ENCODE measurements at places on chromosomes 2 and 18.
A peak's percentile ranks its signal among the peaks of the same experiment; 100 is the strongest.

GRCh38 chr2:2466534-2466933, 135.5 kb upstream of the MYT1L start:
- DNase-seq = no peak

GRCh38 chr18:63098018-63098981, 221.3 kb downstream of the BCL2 start:
- peak; percentile 55 for DNase-seq

DNA sequence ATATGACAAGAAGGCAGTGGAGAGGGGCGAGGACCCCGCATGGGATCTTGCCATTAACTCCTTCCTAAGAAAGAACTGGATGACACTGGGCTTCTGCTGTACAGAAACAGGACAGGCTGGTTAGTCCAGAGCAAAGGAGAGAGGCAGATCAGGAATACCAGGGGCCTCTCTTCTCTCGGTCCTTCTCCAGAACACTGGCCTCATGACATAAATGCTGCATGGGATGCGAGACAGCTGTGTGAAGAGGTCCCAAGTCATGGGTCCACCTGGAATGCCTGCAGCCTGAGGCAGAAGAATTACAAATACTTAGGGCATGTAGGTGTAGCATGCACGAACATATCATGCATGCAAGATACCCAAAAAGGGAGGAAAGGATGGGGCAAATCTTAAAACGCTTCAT, 9.1 kb downstream of the MBOAT2 start:
- DNase-seq = no peak

- DNase-seq = no peak
These were observed 133.5 kb downstream of the TANC1 start for GRCh38 chr2:159101755-159102489.

GRCh38 chr18:62810682-62811081, 95.3 kb downstream of the PHLPP1 start:
- DNase-seq = no peak

DNA sequence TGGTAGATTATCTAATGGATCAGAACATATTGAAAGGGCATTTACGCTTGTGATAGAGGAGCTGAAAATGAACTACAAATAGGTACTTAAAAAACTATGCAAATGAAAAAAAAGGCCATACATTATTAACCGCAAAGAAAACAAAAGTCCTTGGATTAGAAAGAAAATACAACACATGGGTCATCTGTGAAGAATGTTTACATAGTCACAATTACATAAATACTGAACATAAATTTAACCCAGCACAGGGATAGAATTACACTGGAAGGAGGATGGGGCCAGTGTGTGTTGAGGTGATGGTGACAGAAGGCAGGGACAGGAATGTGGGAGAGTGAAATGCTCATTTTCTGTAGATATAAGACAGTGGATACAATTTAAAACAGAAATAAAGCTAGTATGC, 6.6 kb downstream of the NTSR2 start:
- DNase-seq = no peak

DNA sequence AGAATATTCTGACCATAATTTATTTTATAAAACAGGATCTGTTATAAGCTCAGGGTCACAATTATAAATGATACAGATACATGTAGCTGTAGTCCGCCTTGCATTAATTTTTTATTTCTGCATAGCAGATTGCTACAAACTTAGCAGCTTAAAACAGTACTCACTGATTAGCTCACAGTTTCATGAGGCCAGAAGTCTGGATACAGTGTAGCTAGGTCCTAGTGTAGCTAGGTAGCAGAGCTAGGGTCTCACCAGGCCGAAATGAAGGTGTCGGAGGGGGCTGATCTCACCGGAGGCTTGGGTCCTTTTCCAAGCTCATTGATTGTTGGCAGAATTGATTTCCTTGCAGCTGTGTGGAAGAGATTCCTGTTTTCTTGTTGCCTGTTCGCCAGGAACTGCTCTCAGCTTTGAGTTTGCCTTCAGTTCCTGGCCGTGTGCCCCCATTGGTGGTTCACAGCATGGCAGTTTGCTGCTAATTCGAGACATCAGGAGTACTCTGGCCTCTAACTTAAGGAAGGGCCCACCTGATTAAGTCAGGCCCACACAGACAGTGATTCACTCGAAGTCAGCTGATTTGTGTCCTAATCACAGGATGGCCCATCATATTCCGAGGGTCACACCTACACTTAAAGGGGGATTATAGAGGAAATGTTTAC, 18.4 kb downstream of the NAPG start:
- DNase-seq = no peak

- no peak for DNase-seq
These were observed 407.5 kb downstream of the RNF144A start for GRCh38 chr2:7324706-7325105.

DNA sequence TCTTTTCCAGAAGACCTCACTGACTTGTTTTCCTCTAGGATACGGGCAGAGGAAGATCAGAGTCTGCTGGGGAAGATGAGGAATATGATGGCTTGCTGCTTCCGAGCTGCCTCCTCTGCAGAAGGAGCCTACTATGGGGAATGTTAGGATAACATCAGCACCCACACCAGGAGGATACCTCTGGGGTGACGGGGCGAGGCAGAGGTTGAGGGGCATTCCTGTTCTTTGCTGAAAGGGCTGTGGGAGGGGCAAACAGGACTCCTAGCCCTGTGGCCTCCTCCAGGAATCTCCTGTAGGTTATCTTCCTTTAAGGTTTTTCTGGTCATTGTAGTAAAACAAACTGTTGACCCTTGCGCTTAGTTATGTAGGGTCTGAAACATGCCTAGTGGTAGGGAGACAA, 102.5 kb downstream of the CRIM1 start:
- no peak for DNase-seq

DNA sequence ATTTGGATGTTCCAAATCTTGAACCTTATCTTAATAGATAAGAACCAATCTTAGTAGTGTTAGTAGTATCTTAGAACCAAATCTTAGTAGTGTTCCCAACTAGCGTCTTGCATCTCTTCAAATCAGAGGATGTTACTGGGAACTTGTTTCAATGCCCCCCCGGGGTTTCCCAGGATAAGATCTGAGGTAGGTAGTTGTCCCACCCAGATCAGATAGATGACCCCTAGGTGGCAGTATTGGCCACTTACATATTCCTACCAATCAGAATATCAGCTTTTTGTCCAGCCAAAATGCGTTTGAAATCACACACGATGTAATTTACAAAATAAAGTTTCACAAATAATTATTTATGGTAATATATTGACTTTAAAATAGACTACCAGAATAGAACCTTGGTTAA, 314.8 kb downstream of the MBD2 start:
- peak; percentile 9 for DNase-seq

- no peak for DNase-seq
These were observed 17.7 kb upstream of the NTSR2 start for GRCh38 chr2:11687736-11688135.

DNA sequence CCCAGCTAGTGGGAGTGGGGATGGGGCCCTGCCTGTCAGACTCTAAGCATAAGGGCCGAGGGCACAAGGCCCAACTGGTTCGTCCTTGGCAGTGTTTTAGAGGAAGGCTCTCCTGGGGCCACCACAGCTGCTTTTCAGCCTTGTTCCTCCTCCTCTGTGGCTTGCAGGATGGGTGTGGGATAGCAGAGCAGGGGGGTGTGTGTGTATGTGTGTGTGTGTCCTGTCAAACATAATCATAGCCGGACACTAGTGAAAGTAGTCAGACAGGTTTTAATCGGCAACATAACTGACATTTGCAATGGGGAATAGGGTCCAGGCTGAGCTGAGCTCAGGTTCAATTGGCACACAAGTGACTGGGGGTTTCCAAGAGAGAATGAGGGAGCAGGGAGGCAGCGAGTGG, 114.2 kb downstream of the SEPTIN10 start:
- DNase-seq = no peak

DNA sequence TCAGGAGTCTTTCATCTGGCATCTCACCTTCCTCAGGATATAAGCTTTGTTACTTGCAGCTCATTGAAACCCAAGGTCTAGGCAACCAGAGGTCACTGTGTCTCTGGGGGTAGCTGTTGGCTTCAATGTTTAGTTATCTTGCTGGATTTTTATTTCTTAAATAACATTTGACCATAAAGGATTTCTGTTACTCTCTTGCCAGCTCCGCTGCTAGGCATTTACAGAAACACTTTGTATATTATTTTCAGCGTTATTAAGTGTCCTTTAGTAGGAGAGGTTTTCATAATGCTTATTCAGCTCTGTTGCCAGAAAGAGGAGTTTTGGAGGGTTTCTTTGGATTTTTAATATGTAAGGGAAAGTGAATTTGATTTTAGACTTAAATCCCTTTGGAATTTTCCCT, 61.4 kb downstream of the QPCT start:
- no peak for DNase-seq

GRCh38 chr2:191622374-191623320, 55.3 kb upstream of the NABP1 start:
- DNase-seq = peak; percentile 19

DNA sequence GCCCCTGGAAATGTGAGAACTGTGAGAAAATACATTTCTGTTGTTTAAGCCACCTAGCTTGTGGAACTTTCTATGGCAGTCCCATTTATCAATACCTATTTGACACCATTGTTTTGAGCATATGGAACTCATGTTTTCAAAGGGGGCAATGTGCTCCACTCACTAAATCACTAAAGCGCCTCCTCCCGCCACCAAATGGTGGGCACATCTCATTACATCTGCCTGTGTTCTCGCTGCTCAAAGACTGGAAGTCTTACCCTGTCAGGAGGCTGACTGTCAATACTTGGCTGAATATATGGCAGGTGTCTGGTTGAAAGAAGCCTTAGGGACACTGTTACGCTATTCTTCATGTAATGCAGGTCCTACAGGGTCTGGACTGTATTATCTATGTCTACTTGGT, 767.7 kb downstream of the TSN start:
- no peak for DNase-seq

GRCh38 chr2:157216286-157216965, 41.1 kb upstream of the GALNT5 start:
- DNase-seq = no peak

DNA sequence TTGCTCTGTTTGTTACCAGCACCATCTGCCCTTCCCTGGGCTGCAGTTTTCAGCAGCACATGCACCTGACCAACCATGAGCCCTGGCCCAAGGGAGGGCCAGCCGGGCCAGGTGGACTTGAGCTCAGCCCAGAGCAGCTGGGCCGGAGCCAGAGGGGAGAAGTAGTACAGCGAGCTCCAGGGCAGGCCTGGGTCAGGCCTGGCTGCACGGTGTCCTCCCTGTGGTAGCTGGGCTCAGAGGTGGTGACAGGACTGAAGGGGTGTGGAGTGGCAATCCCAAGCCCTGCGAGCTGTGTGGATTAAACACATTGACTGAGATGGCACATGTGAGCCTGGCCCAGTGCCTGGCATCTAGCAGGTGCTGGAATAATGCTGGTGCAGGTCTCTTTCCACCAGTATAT, 222.2 kb downstream of the GLI2 start:
- no peak for DNase-seq
